CD4-positive, alpha-beta T cell treated with Interleukin-2 at 100 ng/mL for 4 hours (primary cell): ENCODE measurements at places on chromosomes 4 and X.

DNA sequence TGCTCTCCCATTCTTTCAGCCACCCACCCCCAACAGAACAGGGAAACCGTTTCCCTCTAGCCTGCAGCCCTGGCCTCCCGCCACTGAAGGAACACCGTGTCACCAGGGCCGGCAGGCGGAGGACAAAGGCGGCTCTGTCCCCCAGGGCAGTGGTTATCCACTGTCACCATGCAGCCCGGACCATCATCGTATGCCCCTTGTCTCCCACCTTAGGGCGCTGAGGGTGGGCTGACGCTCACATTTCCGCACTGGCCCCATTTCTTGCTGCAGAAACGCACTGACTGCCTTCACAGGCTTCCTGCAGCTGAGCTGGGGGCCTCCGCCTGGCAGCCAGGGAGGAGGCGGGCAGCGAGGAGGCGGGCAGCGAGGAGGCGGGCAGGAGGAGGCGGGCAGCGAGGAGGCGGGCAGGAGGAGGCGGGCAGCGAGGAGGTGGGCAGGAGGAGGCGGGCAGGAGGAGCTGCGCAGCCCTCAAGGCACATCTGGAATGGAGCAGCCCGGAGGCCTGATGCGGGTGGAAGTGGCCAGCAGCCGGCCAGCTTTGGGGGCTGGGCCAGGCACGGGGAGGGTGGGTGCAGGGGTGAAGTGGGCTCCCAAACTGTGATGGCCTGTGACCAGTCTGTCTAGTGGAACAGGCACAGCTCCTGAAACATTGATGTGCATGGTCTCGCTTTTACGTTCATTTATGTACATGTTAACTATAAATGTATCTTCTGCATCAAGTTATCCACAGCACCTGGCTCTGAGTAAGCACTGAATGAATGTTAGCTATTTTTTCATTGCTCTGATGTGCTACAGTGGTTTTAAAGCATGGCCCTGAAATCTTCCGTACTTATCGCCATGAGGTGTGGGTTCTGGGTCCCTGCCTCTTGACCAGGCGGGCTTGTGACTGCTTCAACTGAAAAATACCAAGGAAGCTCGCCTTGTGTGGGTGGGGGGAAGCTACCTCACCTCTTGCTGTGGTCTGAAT is 20.6 kb upstream of the KIAA0232 start:
- no peak for DNase-seq

DNA sequence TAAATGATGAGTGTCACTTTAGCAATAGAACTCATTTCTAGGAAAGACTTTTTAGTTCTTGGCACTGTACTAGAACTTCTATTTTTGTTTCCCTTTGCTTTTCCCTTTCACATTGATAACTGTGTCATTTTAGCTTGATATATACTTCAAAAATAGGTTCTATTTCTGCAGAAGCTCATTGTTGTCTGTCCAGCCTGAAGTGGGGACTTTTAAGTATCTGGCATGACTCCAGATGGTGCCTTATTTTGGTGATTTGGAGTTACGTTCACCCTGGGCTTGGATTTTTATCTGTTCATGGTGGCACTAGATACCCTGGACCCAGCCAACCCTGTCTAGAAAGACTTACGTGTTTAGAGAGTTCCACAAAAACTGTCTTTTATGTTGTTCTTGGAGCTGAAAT is 3.4 kb downstream of the ABHD18 start:
- DNase-seq, result no peak

DNA sequence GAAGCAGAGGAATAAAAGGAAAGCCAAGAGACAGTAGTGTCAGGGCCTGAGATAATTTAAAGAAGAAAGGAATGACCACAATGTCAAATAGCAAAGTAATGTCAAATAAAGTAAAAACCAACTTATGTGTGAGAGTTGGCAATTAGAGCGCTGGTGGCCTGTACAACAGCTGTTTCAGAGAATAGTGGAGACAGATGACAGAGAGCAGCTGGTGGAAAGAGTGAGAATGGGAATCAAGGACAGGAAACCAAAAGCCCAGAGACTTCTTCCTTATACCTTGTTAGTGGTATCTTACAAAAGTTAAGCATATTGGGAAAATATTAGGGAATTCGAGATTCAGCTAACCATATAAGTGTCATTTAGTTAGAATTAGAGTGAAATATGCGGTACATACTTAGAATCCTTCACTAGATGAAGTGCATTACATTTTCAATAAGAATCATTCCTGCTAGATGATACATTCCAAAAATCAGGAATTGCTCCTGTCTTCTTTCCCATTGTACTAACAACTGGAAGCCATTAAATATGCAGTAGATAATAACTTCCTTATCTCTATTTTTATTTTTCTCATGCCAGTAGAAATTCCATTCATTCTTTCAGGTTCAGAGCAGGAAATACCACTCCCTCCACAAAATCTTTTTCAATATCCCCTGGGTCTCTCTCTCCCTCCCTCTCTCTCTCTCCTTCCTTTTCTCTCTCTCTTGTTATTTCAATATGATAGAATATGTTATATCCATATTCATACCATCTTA is 525.4 kb downstream of the CENPC start:
- no peak for DNase-seq

- no peak for DNase-seq
These were observed 158.0 kb upstream of the CTSO start for GRCh38 chr4:156111686-156112085.

DNA sequence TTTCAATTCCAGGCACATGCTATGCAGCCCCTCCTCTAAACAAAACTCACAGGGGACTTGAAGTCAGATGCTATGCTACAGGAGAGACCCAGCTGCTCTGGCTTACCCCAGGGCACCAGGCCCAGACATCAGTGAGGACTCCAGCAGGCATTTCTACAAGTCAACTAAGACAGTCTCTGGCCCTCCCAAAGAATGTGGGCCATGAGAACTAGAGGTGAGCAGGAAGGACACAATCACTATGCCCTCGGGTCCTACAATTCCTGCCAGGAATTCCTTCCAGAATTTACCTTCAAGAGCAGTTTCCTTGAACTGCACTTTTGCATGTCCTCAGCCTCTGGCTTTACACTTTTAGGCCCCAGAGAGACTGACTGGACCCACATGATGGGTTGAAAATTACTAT is 17.4 kb downstream of the TMEM192 start:
- no peak for DNase-seq

DNA sequence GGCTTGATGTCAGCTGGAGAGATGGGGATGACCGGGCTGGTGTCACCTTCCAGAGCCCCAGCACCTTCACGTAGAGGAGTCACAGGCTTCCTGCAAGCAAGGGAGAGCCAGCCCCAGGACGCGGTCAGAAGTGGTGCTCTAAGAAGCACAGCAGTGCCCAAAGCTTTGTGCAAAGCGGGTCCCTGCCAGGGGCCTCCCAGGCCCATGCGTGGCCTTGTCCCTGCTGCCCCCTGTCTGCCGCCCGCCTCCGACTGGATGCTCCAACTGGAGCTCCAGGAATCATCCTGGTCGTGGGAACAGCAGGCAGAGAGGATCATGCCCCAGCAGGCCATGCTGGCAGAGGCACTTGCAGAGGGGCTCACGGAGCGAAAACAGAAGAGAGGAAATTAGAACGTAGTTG is 40.1 kb upstream of the LRPAP1 start:
- no peak for DNase-seq

GRCh38 chr4:109985993-109986974 is 73.6 kb downstream of the EGF start:
- no peak for DNase-seq

DNA sequence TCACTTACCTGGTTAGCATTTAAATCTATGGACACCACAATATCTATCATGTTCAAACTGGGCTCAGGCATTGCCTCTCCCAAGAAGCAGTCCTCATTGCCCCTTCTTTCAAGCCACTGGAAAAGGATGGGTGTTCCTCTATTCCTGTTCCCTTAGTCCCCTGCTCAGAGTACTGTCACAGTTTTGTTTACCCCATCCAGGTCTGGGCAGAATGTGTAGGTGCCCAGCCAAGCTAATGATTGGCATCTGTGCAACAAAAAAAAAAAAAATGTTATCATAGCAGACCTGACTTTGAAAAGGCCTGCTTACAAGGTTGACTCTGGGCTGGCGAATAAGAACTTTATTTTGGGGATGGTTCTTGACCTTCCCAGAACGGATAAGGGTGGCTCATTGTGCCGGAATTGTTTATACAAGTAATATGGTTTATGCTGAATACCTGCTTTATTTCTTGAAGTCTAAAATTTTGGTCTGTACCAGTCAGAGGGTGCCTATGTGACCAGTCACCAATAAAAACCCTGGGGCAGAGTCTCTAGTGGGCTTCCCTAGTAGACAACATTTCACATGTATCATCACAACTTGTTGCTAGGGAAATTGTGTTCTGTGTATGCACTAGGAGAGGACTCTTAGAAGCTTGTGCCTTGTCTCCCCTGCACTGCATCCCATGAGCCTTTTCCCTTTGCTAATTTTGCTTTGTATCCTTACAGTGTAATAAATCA is 47.9 kb downstream of the JADE3 start:
- DNase-seq, result no peak

DNA sequence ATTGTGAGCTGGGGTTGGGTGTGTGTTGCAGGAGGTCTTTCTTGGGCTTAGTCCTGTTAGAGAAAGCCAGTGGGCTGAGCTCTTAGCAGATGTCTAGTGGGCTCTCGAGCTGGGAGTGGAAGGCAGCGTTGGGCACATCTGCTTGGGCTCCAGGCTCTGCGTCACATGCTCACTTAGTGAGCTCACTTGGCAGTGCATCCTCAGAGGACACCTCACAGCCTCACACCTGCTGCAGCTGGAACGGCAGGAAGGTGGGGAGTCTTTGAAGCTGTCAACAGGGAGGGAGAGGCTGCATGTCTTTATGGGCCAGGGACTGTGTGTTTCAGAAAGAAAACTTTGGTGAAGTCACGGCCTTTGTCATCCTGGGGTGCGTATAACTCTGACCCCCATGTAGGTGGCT is 82.2 kb downstream of the PSAPL1 start:
- no peak for DNase-seq
